Stimulated activated naive CD4-positive, alpha-beta T cell treated with Interleukin-2 at 50 U/mL for 16 hours (primary cell): ENCODE measurements at places on chromosomes 7 and 10.

- no peak for DNase-seq
These were observed 42.1 kb upstream of the HPS1 start for GRCh38 chr10:98488669-98489430.

GRCh38 chr7:40306025-40306424, 171.2 kb downstream of the SUGCT start:
- no peak for DNase-seq

- DNase-seq: no peak
These were observed 980.0 kb downstream of the CNTNAP2 start for GRCh38 chr7:147096629-147097028.

DNA sequence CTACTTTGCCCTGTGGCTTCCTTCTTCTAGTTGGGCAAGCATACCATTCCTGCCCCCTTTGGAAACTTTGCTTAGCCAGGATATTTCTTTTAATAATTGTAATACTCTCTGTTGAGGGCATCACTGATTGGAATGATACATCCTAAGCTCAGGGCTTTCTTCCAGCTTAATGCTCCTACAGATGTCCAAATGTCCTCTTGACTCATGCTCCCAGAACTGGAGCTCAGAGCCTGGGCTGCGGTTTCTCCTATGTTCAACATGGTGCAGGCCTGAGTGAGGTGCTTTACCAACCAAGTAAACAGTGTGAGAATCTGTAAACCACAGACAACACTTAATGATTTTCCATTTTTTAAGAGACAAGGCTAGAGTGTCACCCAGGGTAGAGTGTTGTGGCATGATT, 108.6 kb downstream of the LRRC4 start:
- DNase-seq: no peak

DNA sequence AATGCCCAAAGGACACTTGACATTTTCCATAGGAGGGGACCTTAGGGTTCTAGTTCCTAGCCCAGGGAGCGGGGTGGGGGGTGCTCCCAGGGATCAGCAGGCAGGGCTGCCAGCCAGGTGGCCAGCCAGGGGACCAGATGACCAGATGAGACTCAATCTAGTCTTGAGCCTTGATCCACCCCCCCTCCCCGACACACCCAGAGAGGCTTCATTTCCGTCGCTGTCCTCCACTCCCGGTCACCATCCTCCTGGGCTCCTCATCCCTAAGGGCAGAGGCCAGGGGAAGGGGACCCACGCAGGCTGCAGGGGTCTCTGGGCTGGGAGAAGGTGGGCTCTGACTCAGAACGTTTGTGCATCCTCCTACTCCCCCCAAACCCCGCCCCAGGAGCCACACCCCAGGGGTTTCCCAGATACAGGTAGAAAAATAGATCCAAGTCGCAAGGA, 1.0 kb downstream of the STX1A start:
- peak; percentile 20 for DNase-seq

DNA sequence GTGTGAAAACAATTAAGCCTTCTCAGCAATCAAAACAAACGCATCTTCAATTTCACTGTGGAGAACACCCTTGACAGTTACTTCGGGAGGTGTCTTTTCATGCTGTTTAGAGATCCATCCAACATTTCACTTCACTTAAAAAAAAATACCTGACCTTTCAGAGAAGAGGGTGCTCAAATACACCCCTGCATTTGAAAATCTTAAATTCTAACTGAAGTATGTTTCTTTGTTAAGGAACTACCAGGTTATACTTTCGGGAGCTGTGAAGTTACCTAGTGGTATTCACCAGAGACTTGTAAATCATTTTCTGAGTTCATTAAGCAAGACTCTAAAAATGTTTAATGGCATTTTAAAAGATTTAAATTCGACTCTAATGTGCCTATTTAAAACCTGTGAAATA, 38.8 kb downstream of the CNPY1 start:
- DNase-seq: no peak

GRCh38 chr7:121313793-121314676, 14.8 kb upstream of the WNT16 start:
- no peak for DNase-seq

DNA sequence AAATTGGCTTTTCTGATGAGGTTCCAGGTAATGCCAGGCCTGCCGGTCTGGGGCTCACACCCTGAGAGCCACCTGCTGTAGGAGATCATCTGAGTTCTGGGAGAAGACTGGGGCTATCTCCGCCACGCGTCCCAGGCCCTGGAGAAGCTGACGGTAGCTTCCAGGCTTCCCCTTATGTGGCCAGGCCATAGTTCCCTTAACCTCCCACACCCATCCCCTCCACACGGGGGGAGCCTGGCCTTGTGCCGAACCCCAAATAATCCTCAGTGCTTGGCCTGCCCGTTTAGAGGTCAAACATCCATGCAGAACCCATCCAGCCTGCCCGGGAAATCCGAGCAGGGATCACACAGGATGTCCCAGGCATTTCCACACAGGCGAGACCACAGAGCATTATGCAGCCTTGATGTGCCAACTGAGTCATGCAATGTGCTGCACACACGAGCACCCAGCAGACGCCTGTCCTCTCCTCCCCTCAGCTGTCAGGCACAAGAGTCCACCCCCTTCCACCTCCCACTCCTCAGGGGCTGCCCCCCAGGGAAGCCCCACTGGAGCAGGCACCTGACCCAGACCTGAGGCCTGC, 176.2 kb downstream of the PRKAG2 start:
- no peak for DNase-seq

DNA sequence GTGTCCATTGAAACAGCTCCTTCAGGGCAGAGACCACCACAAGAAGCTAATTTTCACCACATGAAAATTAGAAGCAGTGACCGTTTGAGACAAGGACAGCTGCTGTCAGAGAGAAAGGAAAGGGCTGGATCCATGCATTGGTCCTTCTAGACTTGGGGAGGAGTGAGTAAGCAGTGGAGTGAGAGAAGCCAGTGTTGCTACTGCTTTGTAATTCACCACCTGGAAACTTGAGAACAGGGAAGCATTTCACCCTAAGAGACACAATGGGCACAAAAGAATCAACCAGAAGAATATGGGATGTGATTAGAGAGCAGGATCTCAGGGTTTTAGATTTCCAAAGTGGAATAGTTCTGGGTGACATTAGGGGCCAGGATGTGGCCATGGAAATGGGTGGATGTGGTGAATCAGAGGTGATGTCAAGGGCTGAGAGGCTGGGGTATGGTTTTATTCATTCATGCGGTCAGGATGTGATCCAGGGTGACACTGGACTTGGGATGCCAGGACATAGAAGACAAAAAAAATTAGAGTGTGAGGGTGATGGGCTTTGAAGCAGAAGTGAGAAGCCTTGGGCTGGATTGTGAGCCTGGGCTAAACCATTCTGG, 61.6 kb downstream of the DENND11 start:
- DNase-seq: no peak

- no peak for DNase-seq
These were observed 84.1 kb downstream of the SNX10 start for GRCh38 chr7:26375726-26376174.

- no peak for DNase-seq
These were observed 1003.0 kb downstream of the SORCS3 start for GRCh38 chr10:105644091-105644490.

DNA sequence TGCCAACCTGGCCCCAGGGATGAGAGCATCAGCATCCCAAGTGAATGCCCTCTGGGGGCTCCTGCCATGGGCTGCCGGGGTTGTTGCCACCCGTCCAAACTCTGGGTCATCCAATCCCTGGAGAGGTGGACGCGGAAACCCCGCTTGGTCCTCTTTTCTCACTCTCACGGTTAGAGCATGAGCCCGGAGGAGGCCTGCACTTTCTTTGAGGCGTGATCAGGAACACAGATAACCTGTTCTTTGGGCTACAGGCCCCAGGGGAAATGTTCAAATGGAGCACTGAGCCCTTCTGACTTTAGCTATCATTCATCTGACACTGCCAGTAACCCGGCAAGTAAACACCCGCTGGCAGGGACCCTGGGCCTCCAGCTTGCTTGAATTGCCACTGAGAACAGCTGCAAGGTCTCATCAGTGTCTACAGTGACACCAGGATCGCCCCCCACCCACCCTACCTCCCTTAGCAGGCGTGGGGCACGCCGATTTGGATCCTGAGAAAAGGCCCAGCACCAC, 29.4 kb upstream of the SLF2 start:
- DNase-seq: no peak

DNA sequence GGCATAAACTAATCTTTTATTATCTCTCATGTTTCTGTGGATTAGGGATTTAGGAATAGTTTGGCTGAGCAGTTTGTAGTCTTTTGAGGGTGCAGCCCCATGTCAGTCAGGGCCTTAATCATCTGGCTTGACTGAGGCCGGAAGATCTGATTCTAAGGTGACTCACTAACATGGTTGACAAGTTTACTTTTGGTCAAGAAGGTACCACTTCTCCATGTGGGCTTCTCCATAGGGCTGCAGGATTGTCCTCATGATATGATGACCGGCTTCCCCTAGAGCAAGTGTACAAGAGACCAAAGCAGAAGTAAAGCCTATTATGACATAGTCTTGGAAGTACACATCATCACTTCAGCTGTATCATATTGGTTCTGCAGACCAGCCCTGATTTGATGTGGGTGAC, 45.9 kb upstream of the OIT3 start:
- DNase-seq: no peak

- DNase-seq: no peak
These were observed 11.5 kb upstream of the MALSU1 start for GRCh38 chr7:23287612-23288011.

GRCh38 chr7:101114492-101114891, 12.4 kb upstream of the SERPINE1 start:
- DNase-seq: no peak

DNA sequence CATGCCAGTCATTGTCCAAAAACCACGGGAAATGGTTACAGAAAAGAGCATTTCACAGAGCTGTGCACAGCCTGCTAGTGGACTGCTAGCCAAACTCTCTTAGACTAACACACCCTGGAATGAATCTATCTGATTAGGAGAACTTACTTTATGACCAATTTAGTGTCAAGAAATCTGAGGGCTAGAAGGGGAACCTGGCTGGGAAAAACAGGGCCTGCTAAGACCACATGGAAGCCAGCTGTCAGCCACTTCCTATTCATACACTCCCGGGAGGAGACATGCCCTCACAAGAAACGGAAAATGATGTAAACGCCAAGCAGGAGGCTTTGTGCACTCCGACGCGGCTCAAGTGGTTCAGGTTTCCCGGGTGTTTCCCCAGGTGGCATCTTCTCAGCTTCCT, 54.8 kb downstream of the MPP7 start:
- no peak for DNase-seq

- no peak for DNase-seq
These were observed 67.6 kb downstream of the DNMBP start for GRCh38 chr10:99941942-99942820.

GRCh38 chr7:134022286-134022911, 104.7 kb upstream of the LRGUK start:
- DNase-seq: no peak

- DNase-seq: no peak
These were observed 14.1 kb upstream of the AKR1B10 start for GRCh38 chr7:134513169-134513752.

DNA sequence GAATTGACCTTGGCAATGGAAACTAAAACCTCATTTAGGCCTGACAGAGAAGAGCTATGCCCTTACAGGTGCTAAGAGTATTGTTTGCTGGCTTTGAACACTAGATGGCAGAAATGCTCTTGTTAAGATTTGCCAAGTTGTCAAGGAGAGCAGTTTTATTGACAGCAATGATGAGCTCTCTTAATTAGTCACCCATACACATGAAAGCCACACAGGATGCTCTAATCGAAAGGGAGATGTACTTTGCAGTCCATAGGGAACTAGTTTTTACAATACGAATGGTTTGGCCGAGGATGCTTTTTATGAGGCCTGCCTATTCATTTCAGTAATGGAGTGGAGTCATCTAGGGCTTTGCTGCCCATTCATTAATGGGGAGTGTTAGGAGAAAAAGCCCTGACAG, 45.4 kb upstream of the MBL2 start:
- no peak for DNase-seq

DNA sequence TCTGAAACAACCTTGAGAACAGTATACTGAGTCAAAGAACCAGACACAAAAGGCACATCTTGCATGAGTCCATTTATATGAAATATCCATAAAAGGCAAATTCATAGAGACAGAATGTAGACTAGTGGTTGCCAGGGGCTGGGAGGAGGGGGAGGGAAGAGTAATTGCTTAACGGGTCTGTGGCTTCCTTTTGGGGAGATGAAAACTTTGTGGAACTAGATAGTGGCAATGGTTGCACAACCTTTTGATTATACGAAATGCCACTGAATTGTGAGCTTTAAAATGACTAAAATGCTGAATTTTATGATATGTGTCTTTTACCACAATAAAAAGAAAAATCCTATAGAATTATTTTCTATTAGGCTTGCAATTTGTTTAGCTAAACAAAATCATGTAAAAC, 16.8 kb downstream of the ADRB1 start:
- no peak for DNase-seq

- no peak for DNase-seq
These were observed 67.6 kb downstream of the CAV1 start for GRCh38 chr7:116592445-116592844.

- DNase-seq: no peak
These were observed 124.8 kb upstream of the LSM8 start for GRCh38 chr7:118059209-118059608.
